ENCODE measurements at places on chromosomes 2 and 18. TPM values are rescaled to one million over a fixed set of nuclear protein-coding genes. Genes with fewer than 3 reads are reported as not detected.

Gene SLC5A7
- total RNA-seq = not detected

Gene ADRA2B
- total RNA-seq = not detected

Gene CRYBA2
- total RNA-seq = not detected

Gene SERPINB12
- not detected for total RNA-seq

Gene PLGLB1
- 0.87 TPM for total RNA-seq

Gene SERPINB3
- not detected for total RNA-seq

Gene GREB1L
- total RNA-seq = 2.7 TPM

Gene TXNDC2
- 0.29 TPM for total RNA-seq

Gene NOL4
- not detected for total RNA-seq

Gene CYP27A1
- total RNA-seq = not detected

Gene SP140L
- total RNA-seq = 4.7 TPM

Gene ZNF142
- 6.8 TPM for total RNA-seq

Gene EMILIN1
- total RNA-seq = 10.8 TPM

DNA sequence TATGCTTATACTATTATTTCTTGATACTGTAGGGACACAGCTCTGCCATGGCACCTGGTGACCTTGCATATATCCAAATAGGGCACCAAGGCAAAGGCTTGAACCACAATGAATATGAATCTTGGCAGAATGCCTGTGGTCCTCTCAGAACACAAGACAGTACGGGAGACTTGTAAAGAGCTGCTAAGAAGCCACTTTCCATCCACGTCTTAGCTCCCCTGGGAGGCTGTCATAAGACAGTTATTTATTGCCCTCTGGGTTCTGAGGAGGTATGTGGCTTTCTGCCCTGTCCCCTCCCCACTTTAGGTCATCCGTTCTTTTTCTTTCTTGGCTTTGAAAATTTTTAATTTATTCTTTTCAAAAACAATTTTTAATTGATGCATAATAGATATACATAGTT, 29.8 kb upstream of the MRPL33 start:
- no peak for DNase-seq

DNA sequence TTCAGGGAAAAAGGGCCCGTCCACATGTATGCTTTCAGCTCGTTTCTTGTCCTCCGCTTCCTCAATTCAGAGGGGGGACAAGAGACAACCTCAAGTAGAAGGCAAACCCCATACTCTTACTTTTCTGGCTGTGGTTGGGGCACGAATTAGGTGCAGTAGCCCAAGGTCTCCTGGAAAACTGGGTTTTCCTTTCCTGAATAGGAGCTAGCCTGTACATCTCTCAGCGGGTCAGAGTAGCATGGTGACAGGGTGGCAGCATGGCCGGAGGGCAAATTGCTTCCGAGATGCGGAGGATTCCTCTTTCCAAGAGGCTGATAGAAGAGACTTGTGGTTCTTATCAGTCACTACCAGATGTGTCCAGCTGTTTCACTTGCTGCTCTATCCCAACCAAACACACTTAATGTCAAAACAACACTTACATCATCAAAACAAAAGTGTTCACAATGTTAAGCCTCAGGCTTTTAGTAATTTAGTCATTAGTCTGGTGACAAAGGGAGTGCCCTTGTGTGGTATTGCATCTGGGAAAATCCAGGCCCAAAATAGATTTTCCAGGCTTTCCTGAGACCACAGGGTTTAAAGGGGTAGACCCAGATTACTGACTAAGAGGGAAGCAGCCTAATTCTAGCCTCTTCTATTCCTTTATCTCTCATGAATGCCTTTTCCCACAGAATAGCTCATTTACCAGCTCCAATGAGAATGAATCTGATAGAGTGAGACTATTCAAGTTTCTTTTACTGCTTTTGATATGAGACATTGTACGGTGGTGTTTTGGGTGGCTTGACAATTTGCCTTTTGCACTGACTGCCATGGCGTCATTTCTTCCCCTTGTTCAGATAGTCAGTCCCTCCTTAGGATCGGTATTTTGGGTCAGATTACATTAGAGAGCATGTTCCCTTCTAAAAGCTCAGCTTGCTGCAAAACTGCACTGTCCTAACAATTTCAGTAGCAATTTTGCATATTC, 162.0 kb downstream of the LTBP1 start:
- peak; percentile 10 for DNase-seq

GRCh38 chr2:43417300-43417699, 178.5 kb downstream of the THADA start:
- DNase-seq = no peak

DNA sequence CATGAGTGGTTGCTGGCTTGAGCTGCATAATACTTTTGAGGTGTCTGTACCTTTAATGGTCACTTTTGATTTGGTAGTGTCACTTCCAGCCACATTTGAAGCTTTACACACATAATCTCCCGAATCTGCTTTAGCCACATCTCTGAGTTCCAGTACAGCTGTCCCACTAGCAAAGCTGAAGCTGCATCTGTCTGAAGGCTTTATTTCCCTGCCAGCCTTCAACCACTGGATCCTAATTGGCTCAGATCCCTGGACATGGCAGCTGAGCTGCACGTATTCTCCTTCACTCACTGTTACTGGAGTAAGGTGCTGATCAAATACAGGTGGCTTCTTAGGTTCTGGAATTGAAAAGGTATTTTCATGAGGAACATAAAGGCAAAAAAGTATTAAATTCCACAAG, 99.7 kb downstream of the TTN start:
- DNase-seq = no peak

GRCh38 chr2:176768185-176768584, 444.4 kb upstream of the HNRNPA3 start:
- DNase-seq = no peak

GRCh38 chr2:155368934-155369333, 670.4 kb downstream of the KCNJ3 start:
- no peak for DNase-seq

DNA sequence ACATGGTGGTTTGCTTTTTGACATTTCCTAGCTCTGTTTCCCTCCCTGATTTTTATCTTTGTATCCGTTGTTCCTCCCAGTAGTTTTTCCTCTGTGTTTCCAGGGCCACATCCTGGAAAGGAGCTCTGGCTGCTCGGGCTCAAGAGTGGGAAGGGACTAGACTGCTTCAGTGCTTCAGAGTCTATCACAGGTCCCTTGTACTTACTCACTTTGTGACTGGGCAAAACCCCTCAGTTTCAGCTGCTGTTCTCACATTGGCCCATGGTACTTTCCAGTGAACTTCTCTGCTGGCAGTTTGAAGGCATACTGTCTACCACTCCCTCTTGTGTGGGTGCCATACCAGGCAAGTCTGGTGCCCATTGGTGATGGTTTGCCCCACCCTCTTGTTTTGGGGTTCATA, 7.5 kb upstream of the STAMBP start:
- no peak for DNase-seq

GRCh38 chr2:25115902-25116301, 52.5 kb downstream of the POMC start:
- DNase-seq = no peak

DNA sequence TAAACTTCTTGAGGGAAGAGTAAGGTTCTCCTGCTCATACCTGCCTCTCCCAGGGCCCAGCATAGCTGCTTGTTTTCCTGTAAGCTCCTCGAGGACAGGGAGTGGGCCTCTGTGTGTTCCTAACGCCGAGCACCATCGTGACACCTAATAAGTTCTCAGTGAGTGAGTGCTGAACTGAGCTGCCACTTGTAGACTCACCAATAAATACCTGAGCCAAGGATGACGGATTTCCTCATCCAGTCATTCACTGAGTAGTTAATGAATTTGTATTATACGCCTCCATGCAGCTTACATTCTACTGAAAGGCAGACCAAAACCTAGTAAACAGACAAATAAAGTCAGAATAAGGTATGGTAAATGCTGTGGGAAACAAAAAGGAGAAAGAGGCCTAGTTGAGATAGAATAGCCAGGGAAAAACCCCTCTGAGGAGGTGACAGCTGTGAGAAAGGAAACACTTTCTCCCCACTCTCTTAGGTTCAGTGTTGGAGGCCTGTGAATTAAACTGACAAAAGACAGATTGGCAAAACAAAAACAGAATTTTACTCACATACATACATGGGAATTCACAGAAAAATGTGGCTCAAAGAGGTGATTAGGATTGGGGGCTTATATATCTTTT, 138.6 kb downstream of the B3GNT2 start:
- no peak for DNase-seq

DNA sequence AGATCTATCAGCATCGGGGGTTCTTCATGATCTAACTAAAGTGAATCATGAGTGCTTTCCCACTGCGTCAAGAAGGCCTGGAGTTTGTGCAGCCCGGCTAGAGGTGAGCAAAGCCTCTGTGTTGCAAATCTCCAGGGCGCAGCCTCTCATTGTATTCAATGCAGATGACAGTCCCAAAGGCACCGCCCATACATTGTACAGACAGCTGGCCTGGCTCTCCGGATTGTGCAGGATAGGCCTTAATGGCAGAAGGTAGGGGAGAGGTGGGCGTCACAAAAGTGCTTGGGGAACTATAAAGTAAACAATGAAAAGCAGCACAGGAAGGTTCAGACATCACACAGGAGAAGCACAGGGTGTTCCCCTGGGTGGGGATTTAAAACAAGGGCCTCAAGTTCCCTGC, 907 bp upstream of the GYPC start:
- no peak for DNase-seq

GRCh38 chr2:142175813-142176338, 45.1 kb upstream of the LRP1B start:
- peak; percentile 3 for DNase-seq

DNA sequence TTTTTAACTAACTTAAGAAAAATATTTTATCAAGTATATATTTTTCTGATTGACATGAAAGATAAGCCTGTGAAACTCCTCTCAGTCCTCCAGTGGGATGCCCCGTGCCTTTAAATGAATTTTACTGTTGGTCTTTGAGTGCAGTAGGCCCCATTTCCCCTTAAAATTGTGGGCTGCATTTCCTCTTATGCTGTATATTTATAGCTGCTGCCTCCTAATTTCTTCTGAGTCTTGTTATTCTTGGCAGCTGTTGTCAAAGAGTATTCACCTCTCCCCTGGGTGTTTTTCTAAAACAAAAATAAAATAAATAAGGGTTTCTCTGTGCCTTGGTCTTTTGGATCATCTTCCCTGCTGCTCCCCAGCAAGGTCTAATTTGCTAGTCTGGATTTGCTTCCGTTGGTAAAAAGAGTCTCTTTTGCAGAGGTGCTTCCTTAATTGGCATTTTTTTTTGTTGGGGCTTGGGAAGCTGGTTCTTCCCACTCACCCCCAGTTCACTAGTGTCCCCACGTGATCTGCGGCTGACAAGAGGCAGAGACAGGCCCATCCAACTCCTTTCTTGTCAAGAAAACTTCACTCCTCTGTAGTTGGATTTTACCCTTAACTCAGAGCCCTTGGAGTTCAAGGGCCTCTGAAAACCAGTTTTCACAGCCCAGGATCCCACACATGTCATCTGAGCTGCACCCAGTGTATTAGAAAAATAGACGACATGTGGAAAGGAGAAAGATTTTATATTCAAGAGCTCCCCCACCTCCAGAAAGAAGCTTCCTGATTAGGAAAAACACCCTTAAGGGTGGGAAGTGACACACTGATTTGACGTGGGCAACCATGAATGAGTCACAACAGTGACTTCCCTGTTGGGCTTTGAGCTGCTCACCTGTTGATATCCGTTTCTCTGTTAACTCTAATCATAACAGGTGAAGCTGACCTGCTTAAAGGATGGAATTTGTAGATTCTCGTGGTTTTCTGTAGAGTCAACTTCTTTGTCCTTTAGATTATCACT, 431.5 kb downstream of the DCDC2C start:
- DNase-seq = no peak

DNA sequence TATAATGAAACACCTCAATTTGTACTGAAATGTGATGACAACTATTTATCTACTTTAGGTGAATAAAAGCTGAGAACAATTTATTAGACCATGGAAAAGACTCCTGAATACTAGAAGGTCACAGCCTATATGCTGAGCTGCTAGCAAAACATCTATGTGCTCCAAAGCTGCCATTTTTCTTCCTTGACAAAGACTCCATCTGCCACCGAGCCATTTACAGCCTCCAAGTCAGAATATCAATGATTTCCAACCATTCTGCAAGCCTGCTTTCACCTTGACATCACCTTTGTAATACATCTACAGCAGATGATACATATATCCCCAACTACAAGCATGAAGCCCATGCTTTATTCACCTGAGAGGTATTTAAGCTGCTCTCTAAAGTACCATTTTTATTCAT, 84.9 kb downstream of the BAZ2B start:
- no peak for DNase-seq

GRCh38 chr2:33900610-33901009, 301.5 kb upstream of the FAM98A start:
- DNase-seq = no peak

- DNase-seq = peak; percentile 21
Measured at GRCh38 chr2:42328148-42328833, 32.7 kb downstream of the COX7A2L start.

DNA sequence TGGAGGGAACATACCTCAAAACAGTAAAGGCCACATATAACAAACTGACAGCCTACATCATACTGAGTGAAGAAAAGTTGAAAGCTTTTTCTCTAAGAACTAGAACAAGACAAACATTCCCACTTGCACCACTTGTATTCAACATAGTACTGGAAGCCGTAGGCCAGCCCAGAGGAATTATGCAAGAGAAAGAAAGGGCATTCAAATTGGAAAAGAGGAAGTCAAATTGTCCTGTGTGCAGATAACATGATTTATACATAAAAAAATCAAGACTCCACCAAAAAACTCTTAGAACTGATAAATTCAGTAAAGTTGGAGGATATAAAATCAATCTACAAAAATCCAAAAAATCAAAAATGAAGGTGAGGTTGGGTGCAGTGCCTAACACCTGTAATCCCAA, 8.0 kb upstream of the KDM3A start:
- no peak for DNase-seq

- no peak for DNase-seq
Measured at GRCh38 chr2:107340955-107341354, 455.0 kb upstream of the ST6GAL2 start.

GRCh38 chr18:77160515-77160914, 27.9 kb upstream of the MBP start:
- DNase-seq = no peak

DNA sequence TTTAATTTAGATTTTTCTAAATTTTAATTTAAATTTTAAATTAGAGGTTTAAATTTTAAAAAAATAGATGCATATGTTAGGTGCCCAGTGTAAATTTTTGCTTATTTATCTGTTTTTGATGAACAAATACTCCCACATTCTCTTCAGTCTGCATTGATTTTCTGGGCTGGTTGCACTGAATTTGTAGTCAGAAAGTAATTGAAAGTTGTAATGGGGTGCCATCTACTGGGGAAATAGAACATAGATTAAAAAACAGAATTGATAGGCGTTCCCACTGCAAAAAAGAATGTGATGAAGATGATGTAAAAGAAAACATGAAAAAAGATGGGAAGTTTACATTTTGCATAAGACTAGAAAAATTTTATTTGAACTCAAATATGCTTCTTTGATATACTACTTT, 51.7 kb upstream of the CCDC85A start:
- DNase-seq = peak; percentile 31

- DNase-seq = no peak
Measured at GRCh38 chr2:68762665-68763064, 28.1 kb downstream of the ARHGAP25 start.

GRCh38 chr18:48885266-48885923, 65.4 kb downstream of the SMAD7 start:
- no peak for DNase-seq

GRCh38 chr2:5690286-5690685, 1.9 kb upstream of the SOX11 start:
- no peak for DNase-seq

All from H4 (cell line).